NCI-H524 treated with DMSO at 0.1 percent for 48 hours (cell line): ENCODE measurements at places on chromosomes 3 and 15.

DNA sequence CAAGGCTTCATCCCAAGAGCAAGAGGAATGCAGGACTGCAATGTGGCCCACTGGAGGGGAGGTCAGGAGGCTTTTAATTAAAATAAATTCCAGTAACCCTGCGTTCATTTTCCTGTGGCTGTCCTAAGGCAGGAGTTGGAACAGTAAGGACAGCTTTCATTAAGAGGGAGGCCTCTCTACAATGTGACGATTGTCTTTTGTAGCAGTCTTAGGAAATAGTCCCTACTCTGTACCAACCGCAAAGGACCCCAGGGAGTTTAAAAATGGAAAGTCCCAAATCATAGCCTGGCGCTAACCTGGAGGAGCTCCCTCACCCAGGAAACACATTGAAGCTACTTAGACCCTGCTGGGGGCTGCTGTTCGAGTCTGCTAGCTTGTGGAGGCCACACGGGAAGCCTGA lies 62.8 kb downstream of the SYNM start:
- no peak for DNase-seq

DNA sequence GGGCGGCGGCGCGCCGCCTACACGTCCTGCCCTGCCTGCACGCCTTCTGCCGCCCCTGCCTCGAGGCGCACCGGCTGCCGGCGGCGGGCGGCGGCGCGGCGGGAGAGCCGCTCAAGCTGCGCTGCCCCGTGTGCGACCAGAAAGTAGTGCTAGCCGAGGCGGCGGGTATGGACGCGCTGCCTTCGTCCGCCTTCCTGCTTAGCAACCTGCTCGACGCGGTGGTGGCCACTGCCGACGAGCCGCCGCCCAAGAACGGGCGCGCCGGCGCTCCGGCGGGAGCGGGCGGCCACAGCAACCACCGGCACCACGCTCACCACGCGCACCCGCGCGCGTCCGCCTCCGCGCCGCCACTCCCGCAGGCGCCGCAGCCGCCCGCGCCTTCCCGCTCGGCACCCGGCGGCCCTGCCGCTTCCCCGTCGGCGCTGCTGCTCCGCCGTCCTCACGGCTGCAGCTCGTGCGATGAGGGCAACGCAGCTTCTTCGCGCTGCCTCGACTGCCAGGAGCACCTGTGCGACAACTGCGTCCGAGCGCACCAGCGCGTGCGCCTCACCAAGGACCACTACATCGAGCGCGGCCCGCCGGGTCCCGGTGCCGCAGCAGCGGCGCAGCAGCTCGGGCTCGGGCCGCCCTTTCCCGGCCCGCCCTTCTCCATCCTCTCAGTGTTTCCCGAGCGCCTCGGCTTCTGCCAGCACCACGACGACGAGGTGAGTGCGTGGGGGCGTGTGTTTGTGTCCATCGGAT lies 602 bp downstream of the TRIM71 start:
- DNase-seq: no peak

DNA sequence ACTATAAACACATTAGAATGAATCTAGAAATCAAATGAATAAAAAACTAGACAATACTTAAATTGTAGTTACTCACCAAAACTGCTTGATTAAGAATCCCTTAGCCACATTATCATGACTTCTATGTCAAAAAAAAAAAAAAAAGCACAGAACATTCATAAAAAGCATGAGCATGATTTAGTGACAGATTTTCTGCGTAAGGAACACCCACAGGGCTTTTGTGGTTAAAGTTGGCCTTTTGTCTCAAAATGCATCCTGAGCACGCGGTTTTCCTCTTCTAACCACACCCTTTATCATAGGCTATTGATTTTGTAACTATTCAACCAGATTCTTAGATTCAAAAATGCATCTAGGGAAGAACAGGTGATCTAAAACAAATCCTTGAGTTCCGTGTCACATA lies 334.0 kb upstream of the NR2F2 start:
- DNase-seq: no peak

DNA sequence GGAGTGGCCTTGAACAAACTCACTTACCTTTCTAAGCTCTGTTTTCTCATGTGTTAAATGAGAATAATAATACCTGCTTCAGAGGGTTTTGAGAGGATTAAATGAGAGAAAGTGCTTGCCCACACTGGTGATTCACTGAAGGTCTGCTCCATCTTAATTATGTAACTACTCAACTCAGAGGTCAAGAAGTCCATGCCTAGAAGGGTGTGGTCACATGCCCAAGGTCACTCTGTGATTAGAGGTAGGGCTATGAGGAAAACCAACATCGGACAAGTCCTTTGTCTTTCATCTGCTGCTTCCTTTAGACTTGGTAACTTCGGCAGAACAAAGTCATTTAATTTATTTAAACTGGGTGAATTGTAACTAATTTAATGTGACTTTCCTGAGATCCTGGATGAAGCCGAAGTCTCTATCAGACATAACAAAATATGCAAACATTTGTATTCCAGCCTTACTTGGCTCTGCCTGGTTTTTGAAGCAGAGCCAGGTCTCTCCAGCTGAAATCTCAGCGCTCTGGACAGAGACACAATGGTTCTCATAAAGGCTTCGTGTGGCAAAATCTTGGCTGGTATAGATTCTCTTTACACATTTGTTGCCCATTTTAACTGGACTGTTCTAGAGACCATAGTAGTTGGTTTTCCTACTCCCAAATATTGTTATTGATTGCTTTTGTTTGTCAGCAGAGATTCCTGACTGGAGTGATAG lies 3.0 kb downstream of the CHRNA7 start:
- DNase-seq: no peak

- DNase-seq: no peak
Observed at GRCh38 chr3:48082580-48083184, 66.5 kb upstream of the MAP4 start.

DNA sequence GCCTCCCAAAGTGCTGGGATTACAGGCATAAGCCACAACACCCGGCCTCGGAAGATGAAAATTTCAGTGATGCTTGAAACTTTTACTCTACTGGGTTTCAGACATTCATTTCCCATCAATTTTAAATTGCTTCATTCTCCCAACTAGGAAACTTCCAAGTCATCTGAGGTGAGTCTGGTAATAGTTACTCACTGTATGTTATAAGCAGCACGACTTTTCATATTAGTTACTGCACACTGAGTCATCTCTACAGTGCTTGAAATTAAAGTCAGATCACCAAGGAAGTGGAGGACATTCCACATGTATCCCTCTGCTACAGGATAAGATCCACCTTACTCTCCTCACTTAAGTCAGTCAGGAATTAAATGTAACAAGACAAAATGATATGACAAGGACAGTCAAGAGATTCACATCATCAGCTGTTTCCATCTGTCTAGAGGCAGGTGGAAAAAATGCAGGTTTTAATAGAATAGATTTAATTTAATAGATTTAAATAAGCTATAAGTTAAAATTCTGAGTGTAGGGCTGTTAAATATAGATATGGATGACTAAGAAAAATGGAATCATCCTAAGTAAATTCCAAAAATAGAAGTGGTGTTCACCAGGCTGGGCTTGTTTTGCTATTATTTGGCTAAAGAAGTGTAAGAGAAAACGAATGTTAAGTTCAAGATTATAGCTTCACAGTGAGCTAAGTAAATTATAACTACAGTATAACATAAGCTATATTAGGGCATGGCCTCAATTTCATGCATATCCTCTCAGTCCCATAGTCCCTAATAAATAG lies 104.4 kb downstream of the TMCO5A start:
- no peak for DNase-seq

GRCh38 chr3:177525987-177526712 lies 328.9 kb upstream of the TBL1XR1 start:
- DNase-seq: no peak

DNA sequence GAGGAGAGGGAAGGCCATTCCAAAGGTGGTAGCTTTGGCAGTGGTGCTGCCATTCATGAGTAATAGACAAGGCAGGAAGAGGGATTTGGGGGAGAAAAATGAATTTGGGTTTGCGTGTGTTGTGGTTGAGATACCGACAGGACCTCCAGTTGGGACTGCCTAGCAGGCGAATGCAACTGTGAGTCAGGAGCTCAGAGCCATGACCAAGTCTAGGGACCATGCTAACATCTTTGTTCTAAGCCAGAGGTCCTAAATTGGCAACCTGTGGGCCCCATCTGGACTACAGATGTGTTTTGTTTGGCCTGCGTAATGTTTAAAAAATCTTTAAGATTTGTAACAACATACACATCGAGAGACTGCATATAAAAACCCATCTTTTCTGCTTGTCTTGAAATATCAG lies 61.6 kb downstream of the SAMMSON start:
- DNase-seq: no peak
